ENCODE measurements at places on chromosomes 12 and 14.

DNA sequence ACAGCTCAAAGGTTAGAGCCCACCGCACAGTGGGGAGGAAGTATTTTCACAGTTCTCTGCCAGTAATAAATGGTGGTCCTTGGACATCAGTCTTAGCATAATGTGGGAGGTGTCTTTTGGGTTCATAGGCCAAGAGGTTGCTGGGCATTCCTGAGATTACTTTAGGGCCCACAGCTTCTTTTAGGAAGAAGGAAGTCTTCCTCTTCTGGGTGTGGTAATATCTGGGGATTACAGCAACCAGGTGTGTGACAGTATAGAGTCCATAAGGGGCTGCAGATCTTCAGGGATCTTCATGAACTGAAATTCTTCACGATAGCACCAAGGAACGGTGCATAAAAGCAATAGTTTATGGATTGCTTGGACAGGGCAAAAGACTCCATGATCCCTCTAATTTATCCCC is 56.2 kb upstream of the PTGR2 start:
- no peak for DNase-seq

GRCh38 chr12:127176804-127177203 is 1090.2 kb upstream of the TMEM132C start:
- DNase-seq, result no peak

DNA sequence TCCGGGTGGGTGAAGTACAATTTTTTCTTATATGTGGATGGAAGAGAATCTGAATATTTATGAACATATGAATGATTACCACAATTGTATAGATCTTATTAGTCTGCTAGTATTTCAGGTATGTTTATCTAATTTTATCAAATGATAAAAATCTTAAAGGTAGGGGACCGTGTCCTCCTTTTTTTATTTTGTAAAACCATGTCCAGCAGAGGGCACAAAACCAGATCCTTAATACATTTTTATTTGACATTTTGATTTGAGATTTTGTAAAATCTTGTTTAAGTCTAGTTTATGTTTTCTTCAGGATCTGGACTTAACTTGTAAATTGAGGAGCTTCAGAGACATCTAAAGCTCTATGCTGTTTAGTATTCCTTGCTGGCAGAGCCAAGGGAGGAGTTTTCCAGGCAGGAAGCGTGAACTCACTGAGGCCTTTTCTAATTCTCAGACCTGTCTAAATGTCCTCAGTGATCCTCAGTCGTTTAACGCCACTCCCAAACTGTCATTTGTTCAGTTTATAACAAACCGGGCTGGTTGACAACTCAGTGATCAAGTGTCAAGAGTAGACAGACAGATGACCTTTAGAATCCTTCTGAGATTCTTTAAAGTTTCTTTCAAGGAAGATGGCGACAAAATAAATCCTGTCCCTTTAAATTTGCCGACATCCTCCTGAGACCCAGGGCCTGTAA is 263.9 kb downstream of the KTN1 start:
- no peak for DNase-seq

DNA sequence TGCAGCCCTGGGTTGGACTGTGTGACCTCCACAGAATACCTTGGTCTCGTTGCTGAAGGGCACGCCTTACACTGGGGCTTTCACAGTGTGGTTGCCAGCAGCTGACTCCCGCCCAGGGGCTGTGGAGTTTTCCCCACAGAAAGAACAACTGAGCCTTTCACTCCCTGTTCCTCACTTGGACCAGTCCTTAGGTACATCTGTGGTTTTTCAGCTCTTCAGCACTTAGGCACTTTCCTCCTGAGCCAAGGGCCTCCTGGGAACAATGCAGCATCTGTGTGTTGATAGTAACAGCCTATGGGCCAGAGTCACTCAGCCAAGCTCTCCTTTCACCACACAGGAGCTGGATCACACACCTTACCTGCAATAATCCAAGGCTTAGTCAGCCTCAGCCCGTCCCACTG is 25.0 kb downstream of the ERP27 start:
- DNase-seq, result no peak

DNA sequence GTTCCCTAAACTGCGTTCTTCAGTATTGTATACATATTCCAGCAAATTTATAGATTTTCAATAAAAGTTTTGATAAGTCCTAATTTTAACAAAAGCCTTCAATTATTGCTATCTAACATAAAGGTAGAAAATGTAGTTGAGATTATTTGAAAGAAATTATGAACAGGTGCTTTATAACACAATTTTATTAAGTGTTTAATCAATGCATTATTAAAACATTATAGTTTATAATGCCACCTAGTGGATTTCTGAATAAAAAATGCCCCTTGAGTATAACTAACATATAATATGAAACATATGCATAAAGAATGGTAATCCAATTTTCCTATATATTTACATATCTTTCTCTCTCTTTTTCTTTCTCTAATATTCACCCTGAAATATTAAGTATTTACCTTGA is 515.3 kb downstream of the SLC6A15 start:
- peak; percentile 31 for DNase-seq

- no peak for DNase-seq
Measured at GRCh38 chr14:50389668-50390441, 6.8 kb downstream of the CDKL1 start.

GRCh38 chr12:115491511-115492250 is 785.8 kb downstream of the MED13L start:
- no peak for DNase-seq

GRCh38 chr14:59836116-59836515 is 34.5 kb downstream of the RTN1 start:
- DNase-seq, result no peak

GRCh38 chr12:104741077-104741476 is 217.0 kb downstream of the SLC41A2 start:
- DNase-seq, result no peak

GRCh38 chr12:121530600-121531355 is 50.0 kb downstream of the KDM2B start:
- DNase-seq, result peak; percentile 73

DNA sequence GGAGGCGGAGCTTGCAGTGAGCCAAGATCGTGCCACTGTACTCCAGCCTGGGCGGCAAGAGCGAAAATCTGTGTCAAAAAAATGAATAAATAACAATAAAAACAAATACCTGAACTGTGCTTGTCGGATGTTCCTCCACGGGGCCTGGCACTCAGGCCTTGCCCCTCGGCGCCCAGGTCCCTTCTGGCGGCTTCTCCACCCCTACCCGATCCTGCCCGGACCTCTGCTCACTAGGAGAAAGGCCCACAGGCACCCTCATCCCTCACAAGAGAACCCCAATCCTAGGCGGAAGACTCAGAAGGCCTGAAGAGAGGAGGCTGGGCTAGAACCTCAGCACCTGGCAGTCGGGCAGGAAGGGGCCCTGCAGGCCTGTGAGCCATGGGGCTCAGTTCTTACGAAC is 21.0 kb upstream of the BTBD6 start:
- no peak for DNase-seq

DNA sequence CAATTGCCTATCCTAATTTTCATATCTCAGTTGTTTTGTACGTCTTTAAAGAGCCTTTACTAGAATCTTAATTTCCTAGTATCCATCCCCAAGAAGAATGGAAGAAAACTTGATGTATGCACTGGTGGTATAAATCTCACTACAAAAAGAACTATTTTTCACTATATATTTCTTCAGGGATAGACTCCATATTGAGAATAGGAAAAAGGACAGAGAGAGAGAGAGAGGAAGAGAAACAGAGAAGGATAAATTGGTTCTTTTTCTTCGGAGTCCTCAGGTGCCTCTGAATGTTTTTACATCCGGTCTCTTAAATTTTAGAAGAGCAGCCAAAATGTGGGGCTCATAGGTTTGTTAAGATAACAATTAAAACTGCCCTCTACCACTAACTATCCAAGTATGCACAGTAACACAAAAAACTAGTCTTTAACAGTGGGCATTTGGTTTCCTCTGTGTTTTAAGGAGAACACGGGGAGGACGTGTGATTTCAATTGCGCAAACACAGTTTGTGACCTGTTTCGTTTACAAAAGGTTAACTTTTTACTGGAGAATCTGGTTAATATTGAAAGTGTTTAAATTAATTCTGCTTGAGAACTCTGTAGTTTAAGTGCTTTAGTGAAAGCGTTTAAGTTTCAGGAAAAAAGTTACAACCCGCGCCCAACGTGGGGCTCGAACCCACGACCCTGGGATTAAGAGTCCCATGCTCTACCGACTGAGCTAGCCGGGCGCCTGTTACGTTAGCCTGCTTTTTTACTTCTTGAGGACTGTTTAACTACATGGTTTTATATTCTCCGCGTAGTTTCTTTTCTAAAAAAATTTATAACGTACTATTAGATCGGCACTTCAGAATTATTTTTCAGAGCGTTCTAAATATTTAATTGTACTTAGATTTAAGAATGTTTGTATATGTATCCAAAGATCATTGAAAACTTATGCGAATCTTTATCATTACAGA is 5.1 kb upstream of the PSMA3 start:
- DNase-seq, result peak; percentile 72

GRCh38 chr14:102035914-102036313 is 50.9 kb downstream of the HSP90AA1 start:
- DNase-seq, result no peak

DNA sequence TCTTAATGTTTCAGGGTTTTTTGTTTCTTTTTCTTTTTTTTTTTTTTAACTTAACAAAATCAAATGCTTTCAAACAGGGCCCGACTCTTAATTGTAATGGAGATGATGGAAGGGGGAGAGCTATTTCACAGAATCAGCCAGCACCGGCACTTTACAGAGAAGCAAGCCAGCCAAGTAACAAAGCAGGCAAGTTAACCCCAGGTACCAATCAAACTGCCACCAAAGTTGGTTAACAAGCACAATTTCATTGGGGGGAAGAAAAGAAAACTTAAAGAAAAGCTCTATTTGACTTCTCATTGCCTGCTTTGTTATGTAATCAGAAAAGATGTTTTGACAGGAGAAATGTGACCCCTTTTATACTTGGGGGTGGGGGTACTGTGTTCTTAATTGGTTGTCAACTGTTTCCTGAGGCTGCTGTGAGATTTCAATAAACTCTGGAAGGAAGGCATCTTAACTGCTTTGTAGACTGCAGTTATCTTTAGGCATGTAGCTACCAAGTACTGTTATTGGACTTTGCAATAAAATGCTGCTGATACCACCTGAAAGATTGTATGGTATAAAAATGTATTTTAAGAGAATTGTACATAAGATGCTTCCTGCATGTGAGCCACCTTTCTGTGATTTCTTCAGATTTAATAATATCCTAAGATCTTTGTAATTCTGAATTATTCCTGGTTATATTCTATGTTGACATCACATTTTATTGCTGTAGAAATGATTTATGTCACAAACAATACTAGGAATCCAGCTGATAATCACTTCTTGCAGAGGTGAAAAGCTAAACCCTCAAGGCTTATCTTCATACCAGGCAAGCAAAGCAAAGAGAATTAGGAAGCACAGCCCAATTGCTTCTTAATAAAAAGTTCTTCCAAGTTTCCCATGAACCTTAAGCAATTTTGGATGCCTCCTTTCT is 26.9 kb downstream of the MAPKAPK5 start:
- DNase-seq, result no peak

DNA sequence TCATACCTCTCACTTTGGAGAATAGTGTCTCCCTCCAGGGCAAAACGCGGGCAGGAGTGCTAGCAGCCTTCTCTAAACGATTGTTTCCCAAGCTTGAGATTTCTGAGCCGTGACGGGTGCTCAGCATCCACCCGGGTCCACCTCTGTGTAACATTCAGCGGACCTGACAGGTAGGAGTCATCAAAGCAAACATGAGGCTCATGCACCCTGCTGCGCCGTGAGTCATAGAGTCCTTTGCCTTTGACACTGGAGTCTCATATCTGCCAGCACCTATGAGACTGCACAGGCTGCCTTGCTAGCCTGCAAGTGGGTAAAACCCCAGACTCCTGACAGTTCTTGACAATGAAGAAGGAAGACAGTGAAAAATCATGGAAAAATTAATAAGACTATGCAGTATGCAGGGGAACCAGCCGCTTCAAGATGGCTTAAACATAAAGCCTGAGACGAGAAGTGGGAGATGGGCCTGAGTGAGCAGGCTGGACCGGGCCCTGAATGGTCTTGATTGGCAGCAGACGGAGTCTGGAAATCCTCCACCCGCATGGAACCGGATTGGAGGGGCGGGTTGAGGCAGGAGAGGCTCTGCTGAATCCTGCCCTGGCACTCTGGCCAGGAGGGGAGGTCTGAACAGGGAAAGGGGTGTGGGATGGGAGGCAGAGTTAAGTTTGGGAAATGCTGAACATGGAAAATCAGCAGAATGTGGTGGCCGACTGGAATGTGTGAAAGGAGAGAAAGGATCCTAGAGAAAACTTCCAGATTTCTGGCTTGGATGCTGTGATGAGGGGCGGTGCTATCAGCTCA is 54.2 kb downstream of the LGMN start:
- no peak for DNase-seq

- peak; percentile 17 for DNase-seq
Measured at GRCh38 chr14:93003945-93004698, 81.2 kb downstream of the CHGA start.

GRCh38 chr12:123468786-123469185 is 10.8 kb downstream of the SNRNP35 start:
- DNase-seq, result no peak

DNA sequence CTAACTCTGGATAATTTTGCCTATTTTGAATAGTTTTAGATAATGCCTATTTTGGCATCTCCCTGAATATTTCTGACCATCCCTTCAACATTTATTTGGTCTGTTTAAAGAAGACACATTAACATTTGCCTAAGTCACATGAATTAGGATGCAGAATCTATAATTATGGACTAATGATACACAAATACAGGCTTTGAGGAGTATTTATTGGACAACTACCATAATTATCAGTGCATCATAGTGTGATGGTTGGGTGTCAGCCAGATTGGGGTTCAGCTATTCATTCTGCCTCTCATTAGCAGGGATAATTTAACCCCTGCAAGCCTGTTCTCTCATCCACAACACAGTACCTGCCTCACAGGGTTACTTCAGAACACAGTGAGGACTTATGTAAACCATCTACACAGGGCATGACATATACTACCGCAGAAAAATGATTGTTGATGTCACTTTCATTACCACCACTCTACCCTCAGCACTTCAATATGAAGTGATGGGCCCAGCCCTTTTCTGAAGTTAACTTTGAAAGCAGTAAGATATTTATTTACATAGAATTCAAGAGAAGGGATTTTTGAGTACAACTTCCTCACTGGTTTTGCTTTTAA is 14.4 kb downstream of the PRKCH start:
- no peak for DNase-seq

GRCh38 chr12:32296567-32296966 is 102.8 kb upstream of the FGD4 start:
- peak; percentile 30 for DNase-seq

DNA sequence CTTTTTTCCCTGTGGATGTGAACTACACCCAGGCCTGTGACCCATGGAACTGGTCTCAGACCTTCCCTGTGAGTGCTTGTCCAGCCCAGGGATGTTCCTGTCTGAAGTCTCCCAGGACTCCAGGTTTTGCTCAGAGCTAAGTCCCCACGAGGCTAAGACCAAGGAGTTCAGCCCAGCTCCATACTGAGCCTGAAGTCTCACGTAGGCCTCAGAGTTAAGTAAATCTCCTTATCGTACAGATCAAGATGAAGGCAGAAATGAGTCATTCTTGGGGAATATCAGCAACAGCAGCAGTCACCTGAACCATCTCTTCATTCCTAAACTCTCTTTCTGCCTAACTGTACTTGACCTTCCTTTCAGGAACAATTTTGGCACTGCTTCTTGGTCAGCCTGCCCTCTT is 139.8 kb downstream of the ANO6 start:
- no peak for DNase-seq
